ENCODE measurements at places on chromosomes 13 and 19. TPM values are rescaled to one million over a fixed set of nuclear protein-coding genes. Genes with fewer than 3 reads are reported as not detected.

- H3K36me3 ChIP-seq = no peaks in the 10 kb centered on the region
- peak overlapping the region; percentile 75 for H3K27ac ChIP-seq
- no peaks in the 10 kb centered on the region for H3K27me3 ChIP-seq
- H3K4me1 ChIP-seq = peaks cover 17% of the 10 kb centered on the region
Measured at GRCh38 chr19:10431943-10432735, 11.8 kb downstream of the PDE4A start.

DNA sequence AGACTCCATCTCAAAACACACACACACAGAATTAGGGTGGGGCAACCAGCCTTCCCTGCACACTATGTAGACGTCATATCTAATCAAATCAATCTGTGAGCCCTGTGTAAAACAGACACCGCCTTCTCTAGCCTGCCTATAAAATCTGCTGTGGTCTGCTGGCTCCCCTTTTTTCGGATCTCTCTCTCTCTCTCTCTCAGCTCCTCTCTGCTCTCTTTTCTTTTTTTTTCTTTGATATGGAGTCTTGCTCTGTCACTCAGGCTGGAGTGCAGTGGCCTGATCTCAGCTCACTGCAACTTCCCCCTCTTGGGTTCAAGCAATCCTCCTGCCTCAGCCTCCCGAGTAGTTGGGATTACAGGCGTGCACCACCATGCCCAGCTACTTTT lies 11.8 kb upstream of the CD70 start:
- no peak for DNase-seq
- H3K4me1 ChIP-seq = no peaks in the 10 kb centered on the region
- H3K27me3 ChIP-seq = no peaks in the 10 kb centered on the region
- H3K27ac ChIP-seq = no peak overlapping the region

Gene ZNF814
- 4.8 TPM for total RNA-seq

DNA sequence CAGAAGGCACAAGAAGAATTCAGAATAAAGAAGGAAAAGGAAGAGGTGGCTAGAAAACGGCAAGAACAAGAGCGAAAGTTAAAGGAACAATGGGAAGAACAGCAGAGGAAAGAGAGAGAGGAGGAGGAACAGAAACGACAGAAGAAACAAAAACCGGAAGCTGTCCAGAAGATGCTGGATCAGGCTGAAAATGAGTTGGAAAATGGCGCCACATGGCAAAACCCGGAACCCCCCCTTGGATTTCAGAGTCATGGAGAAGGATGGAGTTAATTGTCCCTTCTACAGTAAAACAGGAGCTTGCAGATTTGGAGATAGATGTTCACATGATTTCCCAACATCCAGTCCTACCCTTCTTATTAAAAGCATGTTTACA lies 6.7 kb downstream of the CD209 start:
- no peaks in the 10 kb centered on the region for H3K27me3 ChIP-seq
- no peak for DNase-seq
- no peak overlapping the region for H3K27ac ChIP-seq
- no peak overlapping the region for H3K4me3 ChIP-seq

Gene EEF1AKMT1
- 5.4 TPM for total RNA-seq

Gene LGALS7
- not detected for total RNA-seq

DNA sequence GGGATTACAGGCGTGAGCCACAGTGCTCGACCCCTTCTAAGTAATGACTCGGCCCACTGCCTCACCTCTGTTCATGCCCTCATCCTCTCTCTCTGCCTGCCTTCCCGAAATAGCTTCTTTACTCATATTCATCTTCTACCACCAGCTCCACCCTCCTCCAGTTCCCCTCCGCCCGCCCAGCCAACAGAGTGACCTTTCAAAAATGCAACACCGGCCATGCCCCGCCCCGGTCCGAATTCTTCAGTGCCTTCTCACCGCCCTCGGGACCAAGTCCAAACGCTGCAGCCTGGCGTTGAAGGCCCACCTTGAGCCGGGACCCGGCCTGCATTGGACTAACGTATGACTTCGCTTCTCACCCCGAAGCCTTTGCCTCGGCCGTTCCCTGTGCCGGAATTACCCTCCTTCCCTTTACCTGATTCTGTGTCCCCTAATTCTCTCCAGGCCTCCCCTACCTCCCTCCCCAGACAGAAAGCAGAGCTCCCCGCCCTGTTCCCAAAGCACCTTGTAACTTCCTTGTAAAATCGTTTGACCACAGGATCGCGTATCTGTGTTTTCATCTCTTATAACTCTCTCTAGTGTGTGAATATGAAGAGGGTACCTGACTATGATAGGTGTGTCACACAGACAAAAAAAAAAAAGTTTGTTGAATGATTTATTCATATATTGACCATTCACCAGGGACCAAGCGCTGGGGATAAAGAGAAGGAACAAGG lies 8.1 kb upstream of the MUC16 start:
- no peaks in the 10 kb centered on the region for H3K36me3 ChIP-seq
- no peak overlapping the region for H3K27ac ChIP-seq
- no peak for DNase-seq
- H3K4me3 ChIP-seq = no peak overlapping the region

Gene DKKL1
- total RNA-seq = 0.95 TPM

DNA sequence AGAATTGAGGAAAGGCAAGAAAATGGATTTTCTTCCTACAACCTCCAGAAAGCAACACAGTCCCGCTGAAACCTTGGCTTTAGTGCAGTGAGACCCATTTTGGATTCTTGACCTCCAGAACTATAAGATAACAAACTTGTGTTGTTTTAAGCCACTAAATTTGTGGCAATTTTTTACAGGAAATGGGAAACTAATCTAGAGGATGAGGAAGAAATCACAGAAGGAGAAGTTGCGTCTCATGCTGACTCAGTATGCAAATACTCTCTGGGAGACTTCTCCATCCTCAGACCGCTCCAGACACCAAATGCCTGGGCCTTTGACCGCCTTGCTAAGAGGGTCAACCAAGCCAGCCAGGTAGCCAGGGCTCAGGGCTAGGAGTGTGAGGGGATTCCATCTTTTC lies 13.1 kb upstream of the CEACAM16 start:
- no peaks in the 10 kb centered on the region for H3K27me3 ChIP-seq
- H3K4me3 ChIP-seq = no peak overlapping the region
- DNase-seq = no peak

DNA sequence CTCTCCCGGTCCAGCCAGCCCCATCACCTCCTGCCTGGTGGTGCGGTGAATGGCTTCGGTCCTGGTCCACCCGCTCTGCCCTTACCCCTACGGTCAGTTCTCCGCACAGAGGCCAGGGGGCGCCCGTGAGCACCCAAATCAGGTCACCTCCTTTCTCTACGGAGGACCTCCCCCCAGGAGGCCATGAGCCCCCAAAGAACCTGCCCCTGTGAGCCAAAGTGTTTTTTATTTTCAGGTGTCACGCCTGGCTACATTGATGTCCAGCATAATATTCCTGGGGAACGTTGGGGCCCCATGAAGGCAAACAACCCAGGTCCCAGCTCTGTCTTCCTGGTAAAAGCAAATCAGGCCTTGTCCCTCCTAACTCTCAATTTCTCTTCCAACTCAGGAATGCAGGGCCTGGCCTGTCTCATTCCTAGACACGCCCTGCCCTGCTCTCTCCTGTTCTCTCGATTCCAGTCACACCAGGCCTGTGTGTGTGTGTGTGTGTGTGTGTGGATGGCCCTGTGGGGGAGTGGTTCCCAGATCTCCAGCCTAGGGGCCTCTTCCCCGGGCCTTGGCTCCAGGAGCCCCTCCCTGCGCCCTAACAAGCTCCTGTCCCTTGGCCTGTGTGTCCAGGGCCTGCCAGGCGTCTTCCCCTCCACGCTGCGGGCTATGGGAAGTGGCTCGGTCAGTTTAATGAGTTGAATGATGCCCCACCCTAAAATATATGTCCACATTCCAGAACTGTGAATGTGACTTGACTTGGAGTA lies 9.7 kb upstream of the GIPC1 start:
- peak overlapping the region; percentile 52 for H3K27ac ChIP-seq
- H3K4me1 ChIP-seq = peaks cover 12% of the 10 kb centered on the region
- no peak for DNase-seq
- H3K27me3 ChIP-seq = no peaks in the 10 kb centered on the region
- H3K4me3 ChIP-seq = no peak overlapping the region

DNA sequence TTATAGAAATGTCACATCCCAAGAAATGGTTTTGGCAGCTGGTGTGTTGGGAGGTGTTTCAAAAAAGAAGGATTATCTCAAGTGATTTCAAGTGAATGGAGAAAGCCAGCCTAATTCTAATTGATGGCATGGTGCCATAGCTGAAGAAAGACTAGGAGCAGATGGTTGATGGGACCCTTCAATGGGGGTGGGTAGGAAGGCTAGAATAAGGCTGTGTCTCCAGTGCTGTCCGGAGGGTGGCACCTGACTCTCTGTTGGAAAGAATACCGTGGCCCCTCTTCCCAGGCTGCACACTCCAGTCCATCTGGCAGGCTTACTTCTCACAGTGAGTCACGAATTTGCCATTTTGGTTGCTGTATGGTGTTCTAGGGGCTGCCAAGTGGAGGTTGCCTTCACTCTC lies 51.0 kb upstream of the GPR12 start:
- DNase-seq = no peak
- no peaks in the 10 kb centered on the region for H3K36me3 ChIP-seq
